ENCODE measurements at places on chromosomes 7 and 10.
A peak's percentile ranks its signal among the peaks of the same experiment; 100 is the strongest.

- H3K27ac ChIP-seq = no peak overlapping the region
- no peak overlapping the region for H3K4me3 ChIP-seq
- H3K27me3 ChIP-seq = no peaks in the 10 kb centered on the region
- peaks cover 4% of the 10 kb centered on the region for H3K4me1 ChIP-seq
- DNase-seq = peak; percentile 5
- no peaks in the 10 kb centered on the region for H3K36me3 ChIP-seq
Observed at GRCh38 chr7:124566583-124566982, 199.0 kb downstream of the GPR37 start.

GRCh38 chr10:116026315-116026714 is 246.7 kb downstream of the GFRA1 start:
- peaks cover 7% of the 10 kb centered on the region for H3K4me1 ChIP-seq
- no peaks in the 10 kb centered on the region for H3K36me3 ChIP-seq
- no peak overlapping the region for H3K4me3 ChIP-seq
- H3K27me3 ChIP-seq = no peaks in the 10 kb centered on the region
- DNase-seq = no peak
- no peak overlapping the region for H3K27ac ChIP-seq

- DNase-seq = no peak
- no peak overlapping the region for H3K27ac ChIP-seq
- no peak overlapping the region for H3K4me3 ChIP-seq
- peaks cover 2% of the 10 kb centered on the region for H3K27me3 ChIP-seq
- peaks cover 6% of the 10 kb centered on the region for H3K4me1 ChIP-seq
Observed at GRCh38 chr10:21304608-21305007, 220.9 kb downstream of the SKIDA1 start.

GRCh38 chr7:150824379-150825177 is 24.0 kb downstream of the TMEM176A start:
- H3K27ac ChIP-seq = no peak overlapping the region
- peaks cover 4% of the 10 kb centered on the region for H3K36me3 ChIP-seq
- H3K4me3 ChIP-seq = no peak overlapping the region
